ENCODE measurements at places on chromosomes 13 and 19.
A peak's percentile ranks its signal among the peaks of the same experiment; 100 is the strongest.

GRCh38 chr13:93118081-93118615 lies 108.5 kb upstream of the GPC6 start:
- peak; percentile 66 for DNase-seq

DNA sequence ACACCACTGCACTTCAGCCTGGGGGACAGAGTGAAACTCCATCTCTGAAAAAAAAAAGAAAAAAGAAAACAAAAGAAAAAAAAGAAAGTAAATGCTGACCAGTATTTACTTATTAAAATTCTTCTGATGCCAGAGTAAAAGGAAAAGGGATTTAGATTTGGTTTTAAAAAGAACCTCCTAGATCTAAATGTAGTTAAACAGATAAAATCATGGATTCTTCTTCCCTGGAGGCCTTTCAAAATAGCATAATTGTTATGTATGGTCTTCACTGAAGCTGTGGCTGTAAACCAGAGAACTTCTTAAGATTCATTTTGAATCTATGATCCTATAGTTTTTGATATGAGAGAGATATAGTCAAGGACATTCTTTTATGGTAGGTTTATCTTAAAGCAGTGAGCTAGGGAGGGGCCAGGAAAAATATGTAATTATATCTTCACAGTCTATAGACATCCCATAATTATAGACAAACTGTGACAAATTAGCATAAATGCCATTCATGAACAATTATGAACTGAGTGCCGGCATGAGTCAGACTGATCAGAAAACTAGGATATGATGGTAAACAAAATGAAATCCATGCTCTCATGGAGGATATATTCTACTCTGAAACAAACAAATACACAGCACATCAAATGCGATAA lies 14.9 kb upstream of the STK24 start:
- no peak for DNase-seq

DNA sequence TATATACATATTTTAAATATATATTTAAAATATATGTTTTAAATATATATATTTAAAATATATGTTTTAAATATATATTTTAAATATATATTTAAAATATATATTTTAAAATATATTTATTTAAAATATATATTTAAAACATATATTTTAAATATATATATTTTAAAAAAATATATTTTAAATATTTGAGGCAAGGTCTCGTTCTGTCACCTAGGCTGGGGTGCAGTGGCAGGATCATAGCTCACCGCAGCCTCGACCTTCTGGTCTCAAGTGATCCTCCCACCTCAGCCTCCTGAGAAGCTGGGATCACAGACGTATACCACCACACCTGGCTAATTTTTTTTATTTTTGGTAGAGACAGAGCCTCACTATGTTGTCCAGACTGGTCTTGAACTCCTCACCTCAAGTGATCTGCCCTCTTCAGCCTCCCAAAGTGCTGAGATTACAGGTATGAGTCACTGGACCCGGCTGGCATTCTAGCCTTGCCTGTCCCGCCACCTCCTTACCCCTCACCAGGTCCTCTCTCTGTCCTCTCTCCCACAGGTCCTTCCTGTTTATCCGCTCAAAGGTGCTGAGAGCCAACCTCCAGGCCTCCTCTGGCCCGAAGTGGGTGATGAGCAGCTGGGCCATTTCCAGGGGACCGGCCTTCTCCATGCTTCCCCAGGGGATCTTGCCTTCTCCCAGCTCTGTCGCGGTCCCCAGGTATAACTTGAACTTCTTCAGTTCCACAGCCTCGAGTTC lies 564 bp downstream of the NLRP12 start:
- DNase-seq = no peak

DNA sequence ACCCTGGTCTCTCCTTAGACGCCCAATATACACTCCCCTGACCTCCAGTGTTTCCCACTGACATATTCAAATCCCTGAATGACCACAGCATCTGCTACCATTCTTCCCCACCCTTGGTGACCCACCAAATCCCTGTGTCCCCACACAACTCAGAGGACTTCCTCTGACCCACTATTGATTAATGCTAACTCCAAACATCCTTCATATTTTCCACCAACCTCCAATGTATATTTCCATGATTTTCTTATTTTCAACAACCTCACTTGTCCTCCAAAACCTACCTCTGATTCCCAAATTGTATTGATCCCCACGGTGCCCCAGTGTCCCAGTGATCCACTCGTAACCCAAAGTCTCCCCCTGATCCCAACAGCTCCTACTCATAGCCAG lies 526 bp upstream of the DMWD start:
- DNase-seq = no peak

DNA sequence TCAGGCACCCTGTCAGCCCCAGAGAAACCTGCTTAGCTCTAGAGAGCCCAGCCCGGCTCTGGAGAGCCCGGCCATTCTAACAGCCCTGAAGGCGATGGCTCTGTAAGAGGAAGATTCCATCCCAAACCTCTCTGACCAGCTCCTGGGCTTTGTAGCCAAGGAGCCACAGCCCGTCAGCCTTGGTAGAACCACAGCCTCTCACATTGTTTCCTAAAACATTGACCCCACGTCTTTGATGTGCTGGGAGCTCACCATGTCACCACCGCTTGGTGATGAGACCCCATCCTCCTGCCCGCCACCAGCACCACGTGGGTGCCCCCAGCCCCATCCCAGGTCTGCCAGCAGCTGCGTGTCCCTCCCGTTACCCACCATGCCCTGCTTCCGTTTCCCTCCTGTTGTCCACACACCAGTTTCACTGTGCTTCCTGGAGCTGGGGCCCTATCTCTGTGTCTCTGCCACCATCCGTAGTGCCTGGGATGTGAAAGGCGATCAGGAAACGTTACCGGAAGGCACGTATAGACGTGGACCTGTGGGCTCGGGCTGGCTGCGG lies 94.2 kb upstream of the MCF2L start:
- no peak for DNase-seq

GRCh38 chr13:111953546-111954178 lies 113.3 kb upstream of the SOX1 start:
- no peak for DNase-seq

- DNase-seq = peak; percentile 96
Observed at GRCh38 chr13:80341101-80341755, at the start of gene SPRY2. TSS of gene SPRY2 (minus strand) at chr13:80341126. CDS start at chr13:80337705, 3,421 bp downstream.

DNA sequence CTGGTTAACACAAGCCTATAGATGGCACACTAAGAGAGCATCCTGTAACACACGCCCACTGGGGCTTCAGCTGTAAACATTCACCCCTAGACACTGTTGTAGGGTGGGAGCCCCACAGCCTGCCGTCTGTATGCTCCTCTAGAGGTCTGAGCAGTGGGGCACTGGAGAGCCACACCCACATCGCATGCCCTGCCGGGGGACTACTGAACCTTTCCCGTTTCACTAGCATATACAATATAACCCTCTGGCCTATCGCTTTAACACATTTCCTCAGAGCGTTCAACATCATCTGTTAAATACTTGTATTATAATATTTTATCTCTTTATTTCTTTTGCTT lies 73.4 kb downstream of the PCDH9 start:
- no peak for DNase-seq

Measured in Kasumi-1 (cell line).